HT-29 (cell line): ENCODE measurements at places on chromosomes 5 and 9. TPM values are rescaled to one million over a fixed set of nuclear protein-coding genes. Genes with fewer than 3 reads are reported as not detected.
A peak's percentile ranks its signal among the peaks of the same experiment; 100 is the strongest.

LCN2 gene
- 221 and 241 TPM in 2 replicates for total RNA-seq

CFAP90 gene
- not detected in 2 replicates for total RNA-seq

HK3 gene
- not detected in 2 replicates for total RNA-seq

NR4A3 gene
- total RNA-seq, result 0.13 TPM in 1 of 2 replicates, not detected in the other

ADGRD2 gene
- not detected in 2 replicates for total RNA-seq

NSMF gene
- 74.4 and 77.7 TPM in 2 replicates for total RNA-seq

ERGIC1 gene
- 132 and 159 TPM in 2 replicates for total RNA-seq

FAM221B gene
- 0.10 and 0.16 TPM in 2 replicates for total RNA-seq

IL31RA gene
- total RNA-seq, result not detected in 2 replicates

GRCh38 chr5:122394284-122394930 is 82.4 kb downstream of the SNCAIP start:
- DNase-seq, result no peak

GRCh38 chr9:92642041-92642451 is 27.9 kb downstream of the IPPK start:
- no peak for DNase-seq

DNA sequence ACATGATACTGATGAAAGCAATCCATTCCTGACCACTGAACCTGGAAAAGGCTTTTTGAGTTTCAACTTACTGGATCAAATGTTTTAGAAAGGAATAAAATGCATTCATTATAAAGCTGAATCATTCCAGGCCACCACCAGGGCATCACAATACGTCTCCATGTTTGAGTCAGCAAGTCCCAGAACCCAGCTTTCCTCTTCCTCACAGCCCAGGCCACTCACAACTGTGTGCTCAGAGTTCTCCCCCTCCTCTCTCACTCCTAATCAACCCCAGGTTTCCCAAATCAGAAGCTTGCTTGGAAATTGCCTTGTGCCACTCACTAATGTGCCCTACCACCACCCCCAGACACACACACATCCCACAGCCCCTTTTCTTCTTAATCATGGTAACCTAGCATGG is 91.7 kb downstream of the GNA14 start:
- no peak for DNase-seq

- DNase-seq, result peak; percentile 14
These were observed 348.3 kb downstream of the ISL1 start for GRCh38 chr5:51731421-51732029.

DNA sequence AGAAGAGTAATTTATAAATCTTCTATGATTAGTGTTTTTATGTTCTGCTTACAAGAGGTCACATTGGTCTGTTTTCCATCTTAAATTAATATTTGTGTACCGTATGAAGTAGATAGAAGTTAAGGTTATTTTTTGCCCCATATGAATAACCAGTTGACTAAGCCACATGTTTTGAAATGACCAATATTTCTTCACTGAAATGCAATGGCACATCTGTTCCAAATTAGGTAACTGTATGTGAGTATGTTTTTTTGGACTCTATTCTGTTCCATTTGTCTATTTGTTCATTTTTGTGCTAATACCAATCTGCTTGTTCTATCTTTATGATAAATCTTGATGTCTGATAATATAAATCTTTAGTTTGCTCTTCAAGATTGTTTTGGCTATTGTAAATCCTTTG is 17.7 kb downstream of the JAK2 start:
- no peak for DNase-seq

GRCh38 chr9:115135821-115136778 is 18.1 kb upstream of the TNC start:
- no peak for DNase-seq

- DNase-seq, result no peak
These were observed 56.0 kb downstream of the PAPPA start for GRCh38 chr9:116209414-116210116.

DNA sequence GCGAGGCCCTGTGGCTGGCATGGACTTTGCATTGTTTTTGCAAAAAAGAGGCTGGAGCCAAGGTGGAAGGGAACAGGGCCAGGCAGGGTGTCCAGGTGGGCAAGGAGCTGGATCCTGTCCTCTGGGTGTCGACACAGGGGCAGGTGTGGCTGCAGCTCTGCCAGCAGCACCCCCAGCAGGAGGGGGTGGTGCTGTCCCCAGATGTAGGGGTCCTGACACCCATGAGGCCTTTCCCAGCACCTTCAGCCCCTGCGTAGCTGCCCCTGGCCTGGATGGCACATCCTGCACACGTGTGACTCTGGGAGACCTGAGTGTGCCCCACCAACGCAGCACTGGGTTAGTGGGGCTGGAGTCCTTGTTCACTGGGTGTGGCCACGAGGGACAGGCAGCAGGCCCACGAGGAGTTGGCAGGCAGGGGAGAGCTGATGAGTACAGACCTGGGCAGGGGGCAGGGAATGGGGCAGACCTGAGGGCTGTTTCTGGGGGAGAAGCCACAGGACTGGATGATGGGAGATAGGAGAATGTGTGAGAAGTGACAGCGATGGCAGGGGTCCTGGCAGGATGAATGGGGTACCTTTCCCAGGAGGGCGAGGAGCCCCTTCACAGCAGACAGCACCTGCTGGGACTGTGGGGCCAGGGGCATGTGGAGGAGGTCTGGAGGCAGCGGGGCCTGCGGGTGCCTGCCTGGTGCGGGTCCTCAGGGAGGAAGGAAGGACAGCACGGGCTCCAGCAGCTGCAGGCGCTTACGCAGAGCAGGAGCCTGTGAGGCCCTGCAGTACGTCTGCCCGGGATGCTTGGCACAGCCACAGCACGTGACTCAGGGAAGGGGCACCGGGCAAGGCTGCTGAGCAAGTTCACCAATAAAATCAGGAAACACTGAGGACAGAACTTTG is 3.6 kb upstream of the RASGEF1C start:
- DNase-seq, result no peak

DNA sequence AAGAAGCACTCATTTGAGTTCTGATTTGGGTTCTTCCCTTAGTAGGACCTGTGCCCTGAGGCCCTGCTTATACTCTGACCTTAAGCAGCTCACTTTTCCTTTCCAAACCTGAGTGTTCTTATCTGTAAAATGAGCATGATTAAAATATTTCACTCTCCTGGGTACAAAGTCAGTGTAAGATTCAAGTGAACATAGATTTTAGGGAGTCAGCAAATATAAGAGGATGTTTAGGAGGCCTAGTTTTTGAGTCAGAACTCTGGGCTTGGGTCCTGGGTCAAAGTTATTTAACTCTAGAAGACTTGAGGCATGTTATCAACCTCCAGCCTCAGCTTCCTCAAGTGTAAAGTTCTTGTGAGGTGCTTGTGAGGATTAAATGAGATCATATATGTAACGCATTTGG is 8.7 kb upstream of the SPARC start:
- no peak for DNase-seq

- no peak for DNase-seq
These were observed 82.2 kb upstream of the C9orf72 start for GRCh38 chr9:27655441-27655840.
